Activated T-cell treated with anti-CD3 and anti-CD28 coated beads, Interleukin-2, amount 50 U/mL, for 72 hours (primary cell): ENCODE measurements at places on chromosomes 7 and 10.

GRCh38 chr7:151472644-151473380 lies 32.9 kb upstream of the CRYGN start:
- no peak for DNase-seq

DNA sequence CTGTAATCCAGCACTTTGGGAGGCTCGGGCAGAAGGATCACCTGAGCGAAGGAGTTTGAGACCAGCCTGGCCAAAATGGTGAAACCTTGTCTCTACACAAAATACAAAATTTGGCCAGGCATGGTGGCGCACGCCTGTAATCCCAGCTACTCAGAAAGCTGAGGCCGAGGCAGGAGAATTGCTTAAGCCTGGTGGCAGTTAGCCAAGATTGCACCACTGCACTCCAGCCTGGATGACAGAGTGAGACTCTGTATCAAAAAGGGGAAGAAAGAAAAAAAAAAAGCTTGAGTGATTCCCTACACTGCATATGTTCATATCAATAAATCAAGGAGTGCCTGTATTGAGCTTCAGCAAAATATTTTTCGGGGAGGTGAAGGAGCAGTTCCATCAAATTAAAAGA lies 45.8 kb upstream of the SRRM3 start:
- no peak for DNase-seq

DNA sequence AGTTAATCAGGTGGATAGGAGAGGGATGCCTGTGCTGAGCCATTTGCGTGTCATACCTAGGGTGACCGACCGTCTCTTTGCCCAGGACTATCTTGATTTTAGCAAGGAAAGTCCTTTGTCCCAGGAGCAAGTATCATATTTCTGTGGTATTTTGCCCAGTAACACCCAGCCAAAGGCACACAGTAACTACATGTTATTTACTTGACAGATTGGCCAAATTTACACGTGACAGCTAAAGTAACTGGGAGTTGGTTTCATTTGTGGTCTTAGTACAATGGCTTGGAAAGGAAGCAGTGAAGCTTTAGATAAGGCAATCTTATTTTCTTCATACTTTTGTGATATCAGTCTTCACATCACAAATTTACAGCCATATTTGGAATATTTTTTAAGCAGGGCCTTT lies 142.1 kb downstream of the JCAD start:
- no peak for DNase-seq

GRCh38 chr10:15238555-15239335 lies 70.3 kb upstream of the NMT2 start:
- DNase-seq = peak; percentile 12

DNA sequence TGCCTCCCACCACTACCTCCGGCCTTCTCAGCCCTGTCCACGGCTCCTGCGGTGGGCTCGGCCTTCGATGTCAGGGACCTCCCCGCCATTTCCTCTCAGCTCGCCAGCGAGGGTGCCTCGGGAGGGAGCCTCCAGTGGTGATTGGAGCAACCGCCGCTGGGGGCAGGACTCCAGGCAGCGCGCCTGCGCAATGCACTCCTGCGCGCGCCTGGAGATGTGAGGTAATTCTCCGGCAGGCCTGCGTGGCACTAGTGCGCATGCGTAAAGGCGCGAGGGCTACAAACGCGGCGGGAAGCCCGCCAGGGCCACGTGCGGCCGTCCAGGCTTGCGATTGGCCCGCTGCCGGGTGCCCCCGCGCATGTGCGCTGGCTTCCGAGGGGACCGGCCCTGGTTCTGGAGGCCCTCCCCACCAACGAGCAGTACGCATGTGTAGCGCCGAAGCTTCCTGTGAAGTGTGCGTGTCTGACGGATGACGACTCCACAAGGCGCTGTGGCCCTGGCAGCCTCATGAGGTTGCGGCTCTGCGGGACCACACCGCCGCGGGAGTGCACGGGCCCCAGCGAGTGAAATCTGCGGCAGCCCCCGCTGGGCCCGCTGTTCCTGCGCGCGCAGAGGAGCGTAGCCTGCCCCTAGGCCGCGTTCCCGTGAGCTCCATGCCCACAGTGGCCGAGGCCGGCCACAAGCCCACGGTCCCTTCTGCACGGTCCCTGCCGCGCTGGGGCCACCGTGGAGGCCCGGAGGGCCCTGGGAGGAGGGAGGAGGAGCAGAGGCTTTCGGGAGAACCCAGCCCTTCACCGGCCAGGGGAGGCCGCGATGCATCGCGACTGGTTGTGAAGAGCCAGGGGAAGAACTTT lies at the start of gene SYCE1:
Gene SYCE1 (minus strand): TSS at position 143 of the 854 bp plus-strand sequence. CDS start 54 bp downstream, at position 89.
- DNase-seq = peak; percentile 45

GRCh38 chr10:70426823-70427222 lies 14.7 kb downstream of the NODAL start:
- DNase-seq = no peak

DNA sequence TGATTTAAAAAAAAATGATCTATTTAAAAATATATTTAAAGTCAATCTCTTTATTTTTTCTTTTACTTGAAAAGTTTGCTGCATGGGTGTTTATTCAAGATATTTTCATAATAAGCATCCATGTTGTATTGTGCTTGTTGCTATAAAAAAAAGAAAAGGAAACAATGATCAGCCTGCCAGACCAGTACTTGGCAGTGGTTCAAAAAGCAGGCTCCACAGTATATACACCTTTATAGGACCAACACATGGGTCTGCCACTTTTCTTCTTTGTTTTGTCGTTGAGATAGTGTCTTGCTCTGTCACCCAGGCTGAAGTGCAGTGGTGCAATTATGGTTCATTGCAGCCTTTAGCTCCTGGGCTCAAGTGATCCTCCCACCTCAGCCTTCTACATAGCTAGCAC lies 228.0 kb downstream of the TWIST1 start:
- DNase-seq = no peak

DNA sequence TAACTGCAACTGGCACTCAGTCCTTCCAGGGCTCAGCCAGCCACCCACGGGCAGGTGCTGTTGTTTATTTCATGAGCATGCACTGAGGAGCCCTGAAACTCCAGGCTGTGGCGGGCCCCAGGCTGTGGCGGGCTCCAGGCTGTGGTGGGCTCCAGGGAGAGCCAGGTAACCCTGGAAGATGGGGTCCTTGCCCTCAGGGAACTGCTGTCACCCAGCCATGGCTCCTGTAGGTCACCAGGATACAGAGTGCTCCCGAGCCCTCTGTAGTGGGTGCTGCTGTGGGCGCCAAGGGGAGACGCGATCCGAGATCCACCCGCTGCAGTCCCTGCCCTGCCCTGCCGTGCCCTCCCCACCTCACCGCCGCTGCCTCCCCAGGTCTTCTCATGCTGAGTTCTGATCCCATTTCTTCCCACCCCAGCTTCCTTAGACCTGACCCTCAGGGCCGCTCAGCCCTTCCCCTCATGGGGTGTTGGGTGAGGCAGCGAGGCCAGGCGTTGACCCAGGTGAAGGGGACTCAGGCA lies 29.6 kb downstream of the LRRC27 start:
- no peak for DNase-seq

DNA sequence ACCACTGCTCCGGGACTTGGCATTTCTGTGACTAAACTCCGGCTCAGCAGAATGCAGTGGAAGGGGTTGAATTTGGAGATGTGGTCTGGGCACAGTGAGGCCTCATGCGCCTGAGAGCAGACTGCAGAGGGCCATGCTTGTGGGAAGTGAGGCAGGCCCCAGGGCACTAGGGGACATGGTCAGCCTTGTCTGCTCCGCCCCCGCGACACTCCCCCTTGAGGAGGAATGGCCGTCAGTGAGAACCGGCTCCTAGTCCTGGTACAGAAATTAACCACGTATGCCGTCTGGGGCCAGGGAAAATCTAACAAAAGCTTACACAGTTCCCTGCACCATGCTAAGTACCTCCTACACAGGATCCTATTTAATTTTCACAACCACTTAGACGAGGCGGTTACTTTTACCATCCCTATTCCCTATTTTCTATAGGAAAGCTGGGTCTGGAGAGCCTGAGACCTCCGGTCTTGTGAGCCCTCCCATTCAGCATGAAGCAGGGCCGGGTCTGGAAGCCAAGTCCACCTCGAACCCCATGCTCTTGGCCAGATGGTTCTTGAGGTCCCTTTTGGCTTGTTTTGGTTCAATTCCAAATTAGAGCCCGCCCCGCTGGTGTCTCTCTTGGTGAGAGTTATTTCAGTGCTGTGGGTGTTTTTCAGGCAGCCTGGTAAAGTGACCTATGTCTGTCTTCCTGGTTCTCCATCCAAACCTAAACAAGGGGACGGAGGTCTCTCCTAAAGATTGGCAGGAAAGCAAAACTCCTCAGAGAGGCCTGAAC lies 87.7 kb upstream of the PITRM1 start:
- DNase-seq = no peak

GRCh38 chr7:100476903-100477870 lies 1.8 kb downstream of the TSC22D4 start:
- DNase-seq = peak; percentile 73

DNA sequence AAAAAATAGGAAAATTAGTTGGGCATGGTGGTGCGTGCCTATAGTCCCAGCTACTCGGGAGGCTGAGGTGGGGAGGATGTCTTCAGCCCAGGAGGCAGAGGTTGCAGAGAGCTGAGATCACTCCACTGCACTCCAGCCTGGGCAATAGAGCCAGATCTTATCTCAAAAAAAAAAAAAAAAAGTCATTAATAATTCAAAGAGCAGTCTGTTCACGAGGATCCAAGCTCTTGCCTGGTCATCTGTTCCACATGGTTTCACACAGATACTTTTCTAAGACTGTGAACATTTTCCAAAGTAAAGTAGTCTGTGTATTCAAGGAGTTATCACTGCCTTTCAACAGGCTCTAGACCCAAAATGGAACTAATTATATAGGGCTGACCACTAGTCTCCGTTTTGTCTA lies 86.9 kb downstream of the ZNF277 start:
- no peak for DNase-seq

- DNase-seq = no peak
Observed at GRCh38 chr10:28463676-28464395, 69.1 kb upstream of the WAC start.

GRCh38 chr10:119090026-119090795 lies 9.6 kb upstream of the EIF3A start:
- DNase-seq = peak; percentile 68

GRCh38 chr7:41459623-41460261 lies 243.1 kb downstream of the INHBA start:
- no peak for DNase-seq

- DNase-seq = no peak
Observed at GRCh38 chr10:103197903-103198302, 4.8 kb upstream of the NT5C2 start.

DNA sequence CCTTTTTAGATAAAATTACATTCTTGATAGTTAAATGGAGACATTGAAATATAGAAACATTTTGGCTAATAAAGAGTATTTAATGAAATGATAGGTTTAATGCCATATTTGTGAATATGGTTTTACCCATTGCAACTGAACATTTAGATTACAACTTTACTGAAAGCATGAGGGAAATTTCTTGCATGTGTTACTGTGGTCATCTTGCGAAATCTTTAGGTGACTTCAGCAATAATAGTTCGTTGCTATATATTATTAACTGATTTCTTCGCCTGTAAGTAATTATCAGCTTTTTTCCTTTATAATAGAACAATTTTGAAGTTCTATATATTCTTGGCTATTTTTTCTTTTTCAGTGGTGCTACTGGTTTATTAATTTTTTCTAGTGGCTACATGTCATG lies 83.2 kb downstream of the MLLT10 start:
- DNase-seq = no peak

GRCh38 chr10:123146894-123147634 lies 872 bp upstream of the HMX2 start:
- DNase-seq = no peak

- no peak for DNase-seq
Observed at GRCh38 chr7:5467645-5468044, 44.0 kb upstream of the TNRC18 start.

- DNase-seq = no peak
Observed at GRCh38 chr7:105648561-105649401, 67.5 kb upstream of the EFCAB10 start.

DNA sequence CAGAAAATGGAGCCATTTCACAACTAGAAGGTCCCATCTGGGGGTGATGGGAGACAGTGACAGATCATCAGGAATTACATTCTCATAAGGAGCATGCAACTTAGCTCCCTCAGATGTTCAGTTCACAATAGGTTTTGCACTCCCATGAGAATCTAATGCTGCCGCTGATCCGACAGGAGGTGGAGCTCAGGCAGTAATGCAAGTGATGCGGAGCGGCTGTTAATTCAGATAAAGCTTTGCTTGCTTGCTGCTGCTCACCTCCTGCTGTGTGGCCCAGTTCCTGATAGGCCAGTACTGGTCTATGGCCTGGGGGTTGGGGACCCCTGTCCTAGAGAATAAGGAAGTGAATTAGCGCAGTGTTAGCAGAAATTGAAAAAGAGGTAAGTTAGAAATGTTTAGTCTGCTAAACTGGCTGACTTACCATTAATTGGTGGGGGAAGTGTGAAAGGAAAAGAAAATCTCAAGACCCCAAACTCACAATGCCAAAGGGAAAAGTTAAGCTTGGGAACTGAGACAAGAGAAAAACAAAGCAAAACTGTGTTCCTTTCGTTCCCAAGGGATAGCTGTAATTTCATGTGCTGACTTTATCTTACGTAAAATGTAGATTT lies 76.4 kb downstream of the LYZL2 start:
- no peak for DNase-seq

DNA sequence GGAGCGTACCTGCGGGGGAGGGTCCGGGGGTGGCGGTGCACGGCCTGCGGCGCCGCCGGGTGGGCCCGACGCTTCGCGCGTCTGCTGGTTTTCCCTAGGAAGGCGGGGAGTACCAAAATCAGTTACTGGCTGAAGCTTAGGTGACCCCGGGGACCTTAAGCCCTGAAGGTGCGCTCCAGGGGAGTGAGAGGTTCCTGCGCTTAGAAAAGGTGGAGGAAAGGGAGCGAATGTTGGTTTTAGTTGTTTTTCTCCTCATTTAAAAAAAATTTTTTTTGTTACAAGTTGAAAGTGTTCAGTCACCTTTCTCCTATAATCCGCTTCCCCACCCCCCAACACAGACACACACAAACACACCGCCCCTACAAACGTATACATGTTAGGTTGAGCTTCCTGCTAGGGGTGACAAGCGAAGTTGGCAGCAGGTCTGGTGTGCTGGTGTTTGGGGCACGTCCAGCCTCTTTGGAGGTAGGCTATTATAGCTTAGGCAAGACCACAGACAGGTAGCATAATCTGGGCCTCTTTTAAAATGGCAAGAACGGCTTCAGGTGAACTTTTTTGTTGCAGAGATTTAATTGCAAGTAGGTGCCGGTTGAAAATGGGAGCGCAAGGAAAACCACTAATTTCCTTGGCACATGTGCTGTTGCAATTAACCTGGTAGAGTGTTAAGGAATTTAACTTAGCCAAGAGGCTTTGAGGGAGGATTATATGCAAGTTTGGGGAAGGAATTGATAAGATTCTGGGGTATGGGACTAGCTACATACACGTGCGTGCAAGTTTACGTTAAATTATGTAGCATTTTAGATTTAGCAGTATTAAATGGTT lies 945 bp downstream of the ADD3 start:
- DNase-seq = peak; percentile 45

GRCh38 chr10:492836-493235 lies 196.6 kb downstream of the DIP2C start:
- DNase-seq = no peak

GRCh38 chr7:99665312-99666012 lies 14.3 kb downstream of the CYP3A5 start:
- DNase-seq = peak; percentile 31

DNA sequence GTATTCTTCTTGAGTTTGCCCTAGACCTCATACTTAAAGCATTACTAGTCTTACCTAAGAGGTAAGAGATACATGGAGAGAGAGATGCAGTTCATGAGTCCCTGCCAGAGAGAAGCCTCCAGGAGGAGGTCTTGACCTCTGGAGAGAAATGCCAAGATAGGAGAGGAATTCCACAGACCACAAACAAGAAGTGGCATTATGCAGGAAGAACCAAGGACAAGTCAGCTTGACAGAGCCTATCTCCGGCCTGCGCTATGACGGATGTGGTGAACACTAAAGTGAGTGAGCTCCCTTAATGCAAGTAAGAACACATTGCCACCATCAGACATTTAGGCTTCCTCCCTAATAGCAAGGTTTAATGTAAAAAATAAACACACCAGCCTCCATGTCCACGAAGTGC lies 27.9 kb upstream of the COL1A2 start:
- DNase-seq = no peak
